Stimulated activated CD8-positive, alpha-beta memory T cell treated with anti-CD3 and anti-CD28 coated beads, Interleukin-15, amount 100 ng/mL, for 1 hour (primary cell): ENCODE measurements at places on chromosomes 4 and X.

DNA sequence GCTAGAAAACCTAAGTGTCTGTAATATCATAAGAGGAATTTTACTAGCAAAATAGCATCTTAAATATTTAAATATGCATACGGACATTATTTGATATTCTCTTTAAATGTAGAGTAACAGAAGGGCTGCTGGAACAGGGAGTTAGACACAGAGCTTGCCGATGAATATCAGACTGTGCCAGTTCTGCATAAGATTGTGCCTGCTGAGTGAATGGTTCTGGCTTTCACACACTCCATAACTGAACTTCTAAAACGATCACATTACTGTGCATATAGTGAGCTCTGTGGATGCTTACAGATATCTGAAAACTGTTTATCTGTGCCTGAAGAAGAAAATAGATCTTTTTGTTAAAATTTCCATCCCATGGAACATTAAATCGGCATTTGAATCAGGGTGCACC is 867.4 kb upstream of the PCDH10 start:
- no peak for DNase-seq

GRCh38 chr4:22299678-22300077 is 216.2 kb downstream of the ADGRA3 start:
- no peak for DNase-seq

DNA sequence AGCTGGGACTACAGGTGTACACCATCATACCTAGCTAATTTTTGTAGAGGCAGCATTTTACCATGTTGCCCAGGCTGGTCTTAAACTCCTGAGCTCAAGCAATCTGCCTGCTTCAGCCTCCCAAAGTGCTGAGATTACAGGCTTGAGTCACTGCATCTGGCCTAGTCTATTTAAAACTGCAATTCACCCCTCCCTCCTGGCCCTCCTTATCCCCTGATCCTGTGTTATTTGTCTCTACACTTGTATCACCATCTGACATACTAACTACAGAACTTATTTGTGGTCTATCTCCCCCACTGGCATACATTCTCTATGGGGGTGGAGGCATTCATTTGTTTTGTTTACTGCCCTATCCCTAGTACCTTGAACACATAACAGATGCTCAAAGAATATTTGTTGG is 23.7 kb downstream of the CC2D2A start:
- DNase-seq = no peak

DNA sequence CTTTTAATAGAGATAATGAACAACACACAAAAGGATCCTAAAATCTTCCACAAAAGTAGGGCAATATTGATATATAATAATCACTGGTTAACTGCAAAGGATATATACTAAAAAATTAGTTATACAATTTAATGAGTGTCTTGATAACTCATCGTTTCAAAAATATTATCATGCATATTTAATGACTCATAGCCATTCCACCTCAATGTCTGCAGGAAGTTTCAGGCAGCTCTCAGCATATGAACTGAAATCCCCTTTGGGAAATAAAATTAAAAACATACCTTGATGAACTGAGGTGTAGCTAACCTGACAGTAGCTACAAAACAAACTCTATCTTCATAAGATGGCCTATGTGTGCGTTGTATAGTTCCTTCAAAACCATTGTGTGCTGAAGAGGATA is 62.9 kb downstream of the TMEM165 start:
- no peak for DNase-seq

GRCh38 chrX:55731826-55732225 is 14.3 kb downstream of the RRAGB start:
- DNase-seq = no peak

- no peak for DNase-seq
Observed at GRCh38 chr4:17786567-17786966, 5.1 kb upstream of the FAM184B start.

DNA sequence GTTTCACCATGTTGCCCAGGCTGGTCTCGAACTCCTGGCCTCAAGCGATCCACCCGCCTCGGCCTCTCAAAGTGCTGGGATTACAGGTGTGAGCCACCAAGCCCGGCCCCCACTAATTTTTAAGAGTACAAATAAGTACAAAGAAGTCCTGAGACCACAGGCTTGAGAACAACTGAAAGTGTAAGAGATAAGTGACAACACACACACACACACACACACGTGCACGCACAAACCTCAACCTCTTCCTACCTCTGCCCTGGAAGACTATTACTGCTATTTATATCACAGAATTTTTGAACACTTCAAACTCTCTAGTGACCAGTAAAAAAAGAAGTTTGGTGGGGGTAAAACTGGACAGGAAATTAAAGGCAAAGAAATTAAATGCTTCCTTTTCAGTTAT is 7.5 kb downstream of the KLHL15 start:
- no peak for DNase-seq

DNA sequence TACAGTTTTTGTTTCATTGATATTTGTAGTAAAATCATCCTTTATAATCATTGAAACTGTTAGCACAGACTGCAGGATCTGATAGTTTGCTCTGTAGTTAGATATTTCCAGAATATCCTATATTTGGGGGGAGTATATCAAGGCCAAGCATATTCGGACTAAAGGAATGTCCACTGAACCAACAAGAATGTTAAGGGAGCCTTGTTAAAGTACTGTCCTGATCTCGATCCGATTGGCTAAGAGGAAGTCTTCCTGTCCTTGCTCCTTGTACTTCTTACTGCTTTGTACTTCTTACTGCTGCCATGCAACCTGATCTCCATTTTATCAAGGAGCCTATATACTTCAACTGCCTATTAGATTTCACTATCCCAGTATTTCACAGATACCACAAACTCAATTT is 449.3 kb downstream of the RPA4 start:
- no peak for DNase-seq

- no peak for DNase-seq
Observed at GRCh38 chr4:169662206-169662605, 41.8 kb downstream of the CLCN3 start.

DNA sequence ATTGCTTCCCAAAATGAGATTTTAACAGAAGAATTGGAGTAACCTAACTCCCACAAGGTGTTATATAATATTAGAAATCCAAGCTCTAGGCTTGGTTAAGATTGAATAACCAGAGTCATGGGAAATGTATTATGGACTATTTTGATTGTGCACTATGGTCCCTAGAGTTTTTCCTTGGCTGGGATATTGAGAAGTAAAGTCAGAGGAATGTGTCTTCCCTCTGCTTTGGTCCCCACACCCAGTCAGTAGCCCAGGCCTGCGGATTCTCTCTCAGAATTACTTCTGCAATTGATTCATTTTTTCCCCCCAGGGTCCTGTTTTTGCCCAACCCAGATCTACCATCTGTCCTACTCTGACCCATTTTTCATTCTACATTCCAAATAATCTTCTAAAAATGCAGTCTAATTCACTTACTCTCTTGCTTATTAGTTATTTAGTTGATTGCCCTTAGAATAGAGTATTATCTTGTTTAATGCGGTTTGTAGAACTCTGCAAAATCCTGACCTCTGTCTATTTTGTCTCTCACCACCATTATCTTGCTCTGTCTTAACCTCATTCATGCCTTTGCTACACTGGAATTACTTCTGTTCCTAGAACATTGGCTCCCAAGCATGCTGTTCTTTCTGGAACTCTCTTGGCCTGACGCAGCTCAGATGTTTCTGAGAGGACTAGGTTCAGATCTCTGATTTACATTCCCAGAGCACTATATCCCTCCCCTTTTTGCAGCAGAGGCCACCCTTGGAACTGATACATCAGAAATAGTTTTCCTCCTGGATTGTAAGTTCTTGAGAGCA is 23.6 kb downstream of the GUCY1A1 start:
- no peak for DNase-seq

DNA sequence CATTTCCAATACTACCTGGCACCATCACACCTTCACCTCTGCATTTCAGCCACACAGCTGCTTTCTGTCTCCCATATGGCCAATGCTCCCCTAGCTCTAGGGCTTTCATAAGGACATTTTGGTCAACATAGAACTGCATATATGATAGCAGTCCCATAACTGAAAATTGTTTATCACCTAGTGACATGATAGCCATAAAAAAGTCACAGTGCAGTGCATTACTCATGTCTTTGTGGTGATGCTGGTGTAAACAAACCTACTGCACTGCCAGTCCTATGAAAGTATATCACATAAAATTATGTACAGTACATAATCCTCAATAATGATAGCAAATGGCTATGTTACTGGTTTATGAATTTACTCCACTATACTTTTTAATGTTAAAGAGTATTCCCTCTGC is 221.0 kb downstream of the NAF1 start:
- no peak for DNase-seq

- no peak for DNase-seq
Observed at GRCh38 chrX:16451334-16451733, 198.6 kb upstream of the S100G start.

DNA sequence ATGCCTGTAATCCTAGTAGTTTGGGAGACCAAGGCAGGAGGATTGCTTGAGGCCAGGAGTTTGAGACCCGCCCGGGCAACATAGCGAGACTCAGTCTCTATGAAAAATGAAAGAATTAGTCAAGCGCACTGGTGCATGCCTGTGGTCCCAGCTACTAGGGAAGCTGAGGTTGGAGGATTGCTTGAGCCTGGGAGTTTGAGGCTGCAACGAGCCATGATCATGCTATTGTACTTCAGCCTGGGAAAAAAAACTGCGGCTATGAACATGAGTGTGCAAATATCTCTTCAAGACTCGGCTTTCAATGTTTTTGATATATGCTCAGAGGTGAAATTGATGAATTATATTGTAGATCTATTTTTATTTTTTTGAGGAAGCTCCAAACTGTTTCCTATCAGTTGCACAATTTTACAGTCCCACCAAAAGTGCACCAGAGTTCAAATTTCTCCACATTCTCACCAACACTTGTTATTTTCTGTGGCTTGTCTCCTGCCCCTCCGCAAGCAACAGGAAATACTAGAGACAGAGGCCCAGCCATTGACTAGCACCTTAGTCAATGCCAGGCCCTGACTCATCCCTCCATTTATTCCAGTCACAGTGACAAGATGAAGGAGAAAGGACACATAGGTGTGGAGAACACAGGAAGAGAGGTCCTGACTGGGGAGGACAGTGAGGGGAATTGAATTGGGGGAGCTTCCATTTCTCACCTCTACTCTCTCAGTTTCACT is 33.1 kb upstream of the ZNF41 start:
- DNase-seq = no peak

GRCh38 chr4:83548151-83548905 is 12.4 kb downstream of the GPAT3 start:
- peak; percentile 23 for DNase-seq

DNA sequence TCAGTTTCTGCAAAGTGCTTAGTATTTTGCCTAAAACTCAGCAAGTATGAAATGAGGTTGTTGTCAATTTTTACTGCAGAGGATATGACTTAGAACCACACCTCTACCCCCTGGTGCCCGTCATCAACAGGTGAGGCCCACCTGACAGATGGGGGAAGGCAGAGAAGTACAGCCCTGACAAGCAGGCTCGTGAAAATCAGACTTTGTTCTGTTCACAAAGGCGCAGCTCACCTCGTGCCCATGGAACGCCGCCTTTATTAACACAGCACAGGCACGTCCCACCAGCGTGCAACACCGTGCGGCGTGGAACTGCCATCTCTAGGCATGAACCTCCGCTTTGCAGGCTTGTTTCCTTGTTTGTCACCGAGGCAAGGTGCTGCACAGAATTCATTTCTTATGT is 13.3 kb downstream of the CYP4V2 start:
- no peak for DNase-seq

GRCh38 chrX:136369377-136369776 is 68.6 kb downstream of the ADGRG4 start:
- no peak for DNase-seq

GRCh38 chrX:10134921-10135320 is 21.9 kb upstream of the CLCN4 start:
- no peak for DNase-seq

- DNase-seq = no peak
Observed at GRCh38 chrX:15359701-15360100, 24.4 kb upstream of the PIGA start.

GRCh38 chr4:123916821-123917220 is 520.2 kb downstream of the SPRY1 start:
- DNase-seq = no peak

GRCh38 chr4:70741867-70742658 is 20.3 kb downstream of the RUFY3 start:
- no peak for DNase-seq

GRCh38 chrX:151030845-151031244 is 47.7 kb downstream of the HMGB3 start:
- no peak for DNase-seq

- no peak for DNase-seq
Observed at GRCh38 chr4:43607400-43607799, 714.9 kb downstream of the GRXCR1 start.

DNA sequence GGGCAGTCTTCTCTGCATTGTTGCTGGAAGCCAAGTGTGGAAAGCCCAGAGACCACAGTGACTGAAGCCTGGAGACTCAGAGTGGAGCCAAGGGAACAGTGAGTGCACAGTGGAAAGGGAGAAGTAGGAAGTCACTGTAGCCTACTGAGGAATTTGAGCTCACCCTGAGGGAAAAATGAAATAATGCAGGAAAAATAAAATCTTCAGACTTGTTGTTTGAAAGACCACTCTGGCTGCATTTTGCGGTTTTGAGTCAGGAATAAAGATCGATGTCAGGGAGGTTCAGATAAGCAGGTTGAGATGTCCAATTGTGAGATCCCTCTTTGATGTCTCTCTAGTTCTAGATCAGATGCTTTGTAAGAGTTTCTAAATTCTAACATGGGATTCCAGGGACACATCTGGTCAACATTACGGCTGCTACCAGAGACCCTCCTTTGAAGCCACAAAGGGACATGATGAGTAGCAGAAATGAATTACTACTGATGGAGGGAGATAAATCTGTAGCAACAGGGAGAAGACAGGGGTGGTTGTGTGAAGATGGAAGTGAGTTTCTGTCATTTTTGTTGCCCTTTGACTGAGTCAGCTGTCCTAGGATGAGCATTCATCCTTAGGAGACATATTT is 8.4 kb downstream of the ADH4 start:
- no peak for DNase-seq

DNA sequence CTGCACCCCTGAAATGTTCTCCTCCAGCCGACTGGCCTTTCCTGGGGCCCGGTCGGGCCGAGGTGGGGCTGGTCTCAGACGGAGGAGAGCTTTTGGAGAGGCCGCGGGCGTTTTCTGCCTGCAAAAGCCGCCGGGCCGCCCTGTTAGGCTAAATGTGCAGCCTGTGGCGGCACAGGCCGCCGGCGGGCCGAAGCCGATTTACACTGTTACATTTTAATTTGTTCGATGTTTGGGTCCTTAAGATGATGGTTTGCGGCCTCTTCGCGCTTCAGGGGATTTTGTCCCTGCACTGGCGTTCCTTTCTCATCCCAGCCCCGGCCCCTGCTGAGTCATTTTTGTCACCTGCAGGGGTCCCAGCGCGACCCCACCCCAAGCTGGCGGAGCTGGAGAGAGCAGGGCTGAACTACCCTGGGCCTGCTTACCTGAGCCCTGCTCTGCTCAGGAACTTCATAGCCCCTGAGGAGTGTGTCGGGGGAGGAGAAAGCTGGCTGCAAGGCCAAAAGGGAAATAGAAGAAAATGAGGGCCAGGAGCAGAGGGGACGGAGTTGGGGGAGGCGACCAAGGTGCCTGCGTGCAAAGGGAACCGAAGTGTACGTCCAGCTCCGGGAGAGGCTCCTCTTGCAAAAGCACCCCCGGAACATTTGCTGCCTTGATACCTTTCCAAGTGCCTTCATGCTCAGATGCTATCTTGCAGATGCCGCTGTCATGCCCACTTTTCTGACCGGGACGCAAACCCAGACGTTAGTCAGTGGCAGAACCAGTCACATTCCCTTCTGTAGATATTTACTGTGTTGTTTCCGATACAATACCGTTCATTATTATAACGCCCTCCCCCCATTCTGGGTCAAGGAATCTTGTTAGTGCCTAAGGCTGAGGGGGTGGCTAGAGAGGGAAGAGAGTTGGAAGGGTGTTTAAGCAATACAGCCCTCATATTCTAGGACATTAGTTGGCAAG is 977 bp upstream of the RBBP7 start:
- no peak for DNase-seq
